Choroid plexus epithelial cell (primary cell): ENCODE measurements at places on chromosomes 6 and 20.

DNA sequence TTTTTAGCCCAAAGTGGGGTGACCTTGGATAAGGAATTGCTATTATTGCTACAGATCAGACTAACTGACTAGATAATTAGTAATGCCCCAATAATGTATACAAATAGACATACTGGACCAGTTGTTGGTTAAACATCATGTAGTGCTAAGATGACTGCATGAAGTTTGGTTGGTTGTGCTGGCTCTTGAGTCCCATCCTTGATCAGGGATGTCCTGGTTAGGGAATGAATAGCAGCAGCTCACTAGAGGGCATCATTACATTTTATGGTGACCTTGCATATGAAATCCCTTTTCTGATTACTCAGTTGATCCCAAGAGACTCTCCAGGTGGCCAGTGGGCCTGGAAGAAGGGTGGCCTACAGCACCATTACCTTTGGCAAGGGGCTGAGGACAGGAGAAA, 10.9 kb downstream of the TPBG start:
- peak; percentile 17 for DNase-seq

GRCh38 chr6:1797801-1798200, 188.1 kb downstream of the FOXC1 start:
- peak; percentile 61 for DNase-seq

DNA sequence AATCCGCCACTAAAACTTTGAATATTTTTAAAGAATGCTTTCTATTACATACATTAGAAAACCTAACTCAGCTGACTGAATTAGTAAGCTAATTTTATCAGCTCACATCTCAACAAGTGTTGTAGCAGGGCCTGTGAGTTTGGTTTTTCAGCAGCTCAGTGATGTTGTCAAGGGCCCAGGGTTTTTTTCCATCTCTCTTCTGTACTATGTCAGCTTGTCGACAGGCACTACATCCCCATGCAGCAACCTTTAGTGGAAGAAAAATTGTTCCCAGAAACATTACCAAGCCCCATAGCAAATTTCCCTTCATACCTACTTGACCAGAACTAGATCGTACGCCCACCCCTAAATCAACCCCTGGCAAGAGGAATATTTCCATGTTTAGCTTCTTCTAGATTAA, 170.3 kb upstream of the TNFAIP3 start:
- DNase-seq: no peak

GRCh38 chr20:517221-517620, 26.4 kb downstream of the CSNK2A1 start:
- no peak for DNase-seq

GRCh38 chr6:137801352-137802114, 65.5 kb upstream of the TNFAIP3 start:
- no peak for DNase-seq

GRCh38 chr20:40571639-40572038, 117.4 kb downstream of the MAFB start:
- DNase-seq: no peak

DNA sequence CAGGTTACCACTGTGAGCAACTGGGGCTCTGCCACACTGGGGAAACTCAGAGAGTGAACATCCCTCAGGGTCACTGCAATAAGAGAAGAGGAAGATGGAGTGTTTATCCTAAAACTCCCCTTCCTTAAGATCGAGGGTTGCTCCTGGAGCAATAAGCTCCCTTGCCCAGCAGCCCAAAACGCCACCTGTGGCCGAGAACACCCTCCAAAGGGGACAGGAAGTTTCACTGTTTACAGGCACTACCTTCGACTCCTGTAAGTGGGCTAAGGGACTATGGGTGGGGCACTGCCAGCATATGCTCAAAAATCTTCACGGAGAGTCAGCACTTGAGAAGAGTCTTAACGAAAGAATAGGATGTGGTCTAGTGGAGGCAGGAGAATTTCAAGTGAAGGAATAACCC, 132.5 kb downstream of the FAXC start:
- no peak for DNase-seq

GRCh38 chr20:9160757-9161156, 91.9 kb downstream of the PLCB4 start:
- no peak for DNase-seq

DNA sequence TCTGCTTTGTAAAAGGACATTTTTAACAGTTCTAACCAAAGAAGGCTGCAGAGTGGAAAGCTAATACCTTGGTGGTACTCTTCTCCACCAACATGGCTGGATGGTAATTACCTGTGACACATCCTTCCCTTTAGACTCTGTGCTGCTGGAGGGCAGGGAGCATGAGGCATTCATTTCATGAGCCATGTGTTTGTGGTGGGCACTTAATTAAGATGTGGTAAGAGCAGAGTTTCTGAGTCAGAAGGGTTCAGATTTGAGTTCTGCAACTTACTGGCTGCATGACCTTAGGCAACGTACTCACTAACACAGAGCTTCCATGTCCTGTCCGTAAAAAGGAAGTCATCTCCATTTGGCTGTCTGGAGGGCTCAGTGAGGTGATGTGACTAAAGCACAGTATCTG, 9.1 kb upstream of the ZNF133 start:
- DNase-seq: no peak

GRCh38 chr6:40355066-40355465, 232.1 kb downstream of the LRFN2 start:
- no peak for DNase-seq

DNA sequence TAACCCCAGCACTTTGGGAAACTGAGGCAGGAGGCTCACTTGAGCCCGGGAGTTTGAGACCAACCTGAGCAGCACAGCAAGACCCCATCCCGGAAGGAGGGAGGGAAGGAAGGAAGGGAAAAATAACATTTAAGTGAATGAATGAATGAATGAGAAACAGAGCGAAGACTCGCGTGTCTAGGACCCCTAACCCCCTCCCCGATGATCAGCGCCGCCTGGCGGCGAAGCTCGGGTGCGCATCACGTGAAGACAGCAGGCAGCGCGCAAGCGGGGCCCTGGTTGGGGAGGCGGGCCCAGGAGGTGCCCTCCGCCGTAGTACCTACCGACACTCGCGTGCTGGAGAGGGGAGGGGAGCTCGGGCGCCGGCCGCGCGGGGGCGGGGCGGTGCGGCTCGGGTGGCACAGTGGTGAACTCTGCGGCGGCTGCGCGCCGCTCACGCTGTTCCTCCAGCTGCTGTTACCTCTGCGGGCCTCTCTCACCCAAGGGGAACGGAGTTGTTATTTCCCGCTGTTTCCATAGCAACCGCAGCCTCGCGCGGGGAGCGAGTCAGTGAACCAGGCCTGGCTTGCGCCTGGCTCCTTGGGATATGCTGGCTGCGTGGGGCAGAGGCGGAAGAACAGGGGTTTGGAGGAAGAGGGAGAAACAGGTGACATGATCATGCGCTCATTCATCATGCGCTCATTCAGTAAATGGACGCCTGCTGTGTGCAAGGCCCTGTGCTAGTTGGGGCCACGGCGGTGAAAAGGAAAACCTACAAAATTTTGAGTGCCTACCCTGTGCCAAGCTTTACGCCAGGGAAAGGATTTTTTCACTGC, 2.0 kb upstream of the DCDC2 start:
- peak; percentile 90 for DNase-seq

GRCh38 chr6:37077905-37078296, 72.4 kb downstream of the FGD2 start:
- peak; percentile 85 for DNase-seq

DNA sequence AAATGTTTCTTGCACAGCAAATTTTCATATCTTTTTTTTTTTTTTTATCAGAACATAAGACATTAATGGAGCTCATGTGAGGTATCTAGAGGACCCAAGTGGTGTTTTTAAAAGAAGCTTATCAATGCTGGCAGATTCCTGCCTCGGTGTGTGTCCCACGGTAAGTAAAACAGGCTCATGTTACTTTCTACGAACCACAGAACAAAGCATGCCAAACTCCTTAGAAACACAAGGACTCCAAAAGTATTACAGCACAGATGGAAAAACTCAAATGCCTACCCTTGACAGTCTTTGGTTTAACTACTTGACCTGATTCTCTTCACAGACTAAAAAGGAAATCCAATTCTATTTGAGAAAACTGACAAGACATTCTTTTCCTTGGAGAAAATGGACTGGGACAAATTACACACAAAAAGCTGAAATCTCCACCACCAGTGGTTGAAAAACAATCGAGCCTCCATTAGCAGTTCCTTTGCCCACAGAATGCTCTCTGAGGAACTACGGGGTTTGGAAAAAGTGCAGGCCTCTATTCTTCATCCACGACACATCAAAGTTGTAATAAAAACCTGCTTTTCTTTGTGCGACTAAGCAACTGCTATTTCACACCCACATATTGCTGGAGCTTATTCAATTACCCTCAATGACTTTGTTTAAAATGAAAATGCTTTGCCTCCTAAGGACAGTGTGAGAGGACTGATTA, 5.4 kb downstream of the METTL24 start:
- peak; percentile 73 for DNase-seq

DNA sequence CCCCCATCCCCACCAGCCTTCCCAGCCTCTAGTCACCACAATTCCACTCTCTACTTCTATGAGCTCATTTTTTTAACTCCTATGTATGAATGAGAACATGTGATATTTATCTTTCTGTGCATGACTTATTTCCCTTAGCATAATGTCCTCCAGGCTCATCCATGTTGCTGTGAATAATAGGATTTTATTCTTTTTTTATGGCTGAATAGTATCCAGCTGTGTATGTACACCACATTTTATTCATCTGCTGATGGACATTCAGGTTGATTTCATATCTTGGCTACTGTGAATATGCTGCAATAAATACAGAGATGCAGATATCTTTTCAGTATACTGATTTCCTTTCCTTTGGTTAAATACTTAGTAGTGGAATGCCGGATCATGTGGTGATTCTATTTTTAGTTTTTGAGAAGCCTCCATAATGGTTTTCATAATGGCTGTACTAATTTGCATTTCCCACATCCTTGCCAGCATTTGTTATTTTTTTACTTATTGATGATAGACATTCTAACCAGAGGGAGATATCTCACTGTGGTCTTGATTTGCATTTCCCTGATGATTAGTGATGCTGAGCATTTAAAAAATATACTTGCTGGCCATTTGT, 194.9 kb downstream of the PACRG start:
- DNase-seq: no peak

- no peak for DNase-seq
Measured at GRCh38 chr6:153302133-153302532, 171.1 kb upstream of the RGS17 start.

GRCh38 chr6:28817808-28818145, 106.0 kb downstream of the TRIM27 start:
- DNase-seq: no peak

DNA sequence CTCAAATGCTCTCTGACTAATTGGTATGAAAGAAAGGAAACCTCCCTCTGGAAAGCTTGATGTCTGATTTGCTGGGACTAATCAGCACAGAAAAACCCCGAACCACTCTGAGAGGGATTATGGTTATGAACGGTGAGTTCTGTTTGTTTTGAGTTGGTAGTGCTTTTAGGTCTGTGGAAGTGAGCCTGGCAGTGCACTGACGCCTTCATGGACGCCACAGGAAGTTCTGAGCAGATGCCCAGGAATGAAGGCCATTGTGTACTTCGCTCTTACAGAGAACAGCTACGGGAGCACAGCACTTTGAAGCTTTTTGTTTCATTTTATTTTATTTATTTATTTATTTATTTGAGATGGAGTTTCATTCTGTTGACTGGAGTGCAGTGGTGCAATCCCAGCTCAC, 754.1 kb downstream of the QKI start:
- DNase-seq: no peak

DNA sequence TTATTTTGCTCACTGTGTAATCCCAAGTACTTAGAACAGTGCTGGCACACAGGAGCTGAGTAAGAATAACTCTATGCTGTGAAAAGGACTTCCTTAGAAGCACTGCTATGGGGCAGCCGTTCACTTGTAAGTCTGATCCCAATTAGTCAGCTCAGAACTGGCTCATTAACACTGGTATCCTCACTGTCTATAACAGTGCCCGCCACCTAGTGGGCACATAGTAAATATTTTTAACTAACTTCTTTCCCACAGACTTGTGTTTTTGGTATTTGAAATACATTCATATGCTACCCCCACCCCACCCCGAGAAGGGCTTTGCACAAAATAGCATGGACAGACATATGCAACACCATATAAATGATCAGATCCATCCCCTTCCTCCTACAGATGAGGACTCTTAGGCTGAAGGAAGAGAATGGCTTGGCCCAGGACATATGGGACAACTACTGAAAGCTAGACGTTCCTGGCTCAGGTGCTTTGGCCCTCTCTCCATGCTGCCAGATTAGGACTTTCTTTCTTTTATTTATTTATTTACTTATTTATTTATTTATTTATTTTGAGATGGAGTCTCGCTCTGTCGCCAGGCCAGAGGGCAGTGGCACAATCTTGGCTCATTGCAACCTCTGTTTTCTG, 47.1 kb downstream of the DST start:
- peak; percentile 58 for DNase-seq

GRCh38 chr6:46035242-46035641, 19.6 kb upstream of the CLIC5 start:
- DNase-seq: no peak

DNA sequence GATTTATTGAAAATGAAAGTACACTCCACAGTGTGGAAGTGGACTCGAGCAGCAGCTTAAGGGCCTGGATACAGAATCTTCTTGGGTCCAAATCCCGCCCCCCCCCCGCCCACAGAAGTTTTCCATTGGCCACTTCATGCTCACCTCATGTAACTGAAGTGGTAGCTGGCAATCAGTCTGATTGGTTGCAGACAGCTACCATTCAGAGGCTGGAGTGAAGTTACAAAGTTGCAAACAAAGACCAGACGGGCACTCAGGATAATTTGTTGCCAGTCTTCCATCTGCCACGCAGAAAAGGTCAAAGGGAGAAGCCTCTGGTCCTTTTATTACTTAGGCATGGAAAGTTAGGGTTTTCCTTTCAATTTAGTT, 25.8 kb upstream of the FABP7 start:
- DNase-seq: no peak

DNA sequence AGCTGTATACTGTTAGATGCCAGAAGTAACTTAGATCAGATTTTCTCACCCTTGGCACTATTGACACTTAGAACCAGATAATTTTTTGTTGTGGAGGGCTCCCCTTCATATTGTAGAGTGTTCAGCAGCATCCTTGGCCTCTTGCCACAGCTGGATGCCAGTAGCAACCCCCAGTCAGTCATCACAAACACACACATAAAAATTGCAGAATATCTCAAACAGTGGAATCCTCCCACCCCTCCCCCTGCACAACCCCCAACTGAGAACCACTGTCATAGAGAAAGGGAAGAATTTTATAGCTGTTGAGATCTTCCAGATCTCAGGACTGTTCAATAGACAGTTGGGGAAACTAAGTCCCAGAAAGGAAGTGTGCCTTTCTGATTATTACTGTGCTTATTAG, 81.2 kb upstream of the VSTM2L start:
- peak; percentile 74 for DNase-seq
